ENCODE measurements at places on chromosomes 7 and 10. TPM values are rescaled to one million over a fixed set of nuclear protein-coding genes. Genes with fewer than 3 reads are reported as not detected.

The ACSL5 gene
- total RNA-seq, result not detected

The DKK1 gene
- total RNA-seq, result 228 TPM

GRCh38 chr7:141439776-141440175 is 111.4 kb upstream of the AGK start:
- DNase-seq, result no peak

The CNTNAP2 gene
- 0.17 TPM for total RNA-seq

The TAS2R5 gene
- 0.63 TPM for total RNA-seq

DNA sequence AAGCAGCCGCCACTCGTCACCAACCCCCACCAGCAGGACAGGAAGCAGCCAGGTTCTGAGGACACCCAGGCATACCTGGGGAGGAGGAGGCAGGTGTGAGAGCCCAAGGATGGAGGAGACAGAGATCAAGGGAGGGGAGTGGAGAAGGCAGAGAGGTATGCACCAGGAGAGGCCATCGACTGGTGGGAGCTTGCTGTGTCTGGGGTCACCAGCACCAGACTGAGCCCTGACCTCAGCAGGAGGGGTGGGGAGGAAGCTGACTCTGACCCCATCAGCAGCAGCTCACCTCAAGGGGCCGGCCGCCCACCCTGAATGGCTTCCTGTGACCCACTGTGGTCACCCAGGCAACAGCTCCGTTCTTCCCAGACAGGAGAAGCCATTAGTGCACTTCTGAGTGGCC is 7.8 kb downstream of the VIPR2 start:
- no peak for DNase-seq

The WNT8B gene
- total RNA-seq, result not detected

GRCh38 chr10:46052791-46053375 is 6.8 kb upstream of the MSMB start:
- DNase-seq, result no peak

GRCh38 chr10:133058331-133059092 is 29.2 kb upstream of the ADGRA1 start:
- DNase-seq, result no peak

- no peak for DNase-seq
Measured at GRCh38 chr7:110281362-110281761, 809.6 kb upstream of the LRRN3 start.

DNA sequence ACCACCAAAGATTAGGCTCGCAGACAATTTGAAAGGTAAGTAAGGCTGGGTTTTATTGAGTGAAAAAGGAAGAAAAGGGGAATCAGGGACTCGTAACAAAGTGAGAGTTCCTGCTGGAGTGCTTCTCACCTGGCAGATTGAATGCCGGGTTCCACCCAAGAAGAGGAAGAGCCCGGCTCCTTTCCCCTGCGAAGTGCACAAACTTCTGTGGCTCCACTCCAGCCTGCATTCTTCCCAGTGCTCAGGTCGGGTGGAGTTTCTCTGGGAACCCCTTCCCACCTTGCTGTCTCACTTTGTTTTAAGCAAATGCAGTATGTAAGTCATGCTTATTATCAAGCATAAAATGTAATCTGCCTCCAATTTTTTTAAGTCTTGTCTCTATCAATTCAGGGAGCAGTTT is 87.1 kb upstream of the TMEM106B start:
- DNase-seq, result no peak

DNA sequence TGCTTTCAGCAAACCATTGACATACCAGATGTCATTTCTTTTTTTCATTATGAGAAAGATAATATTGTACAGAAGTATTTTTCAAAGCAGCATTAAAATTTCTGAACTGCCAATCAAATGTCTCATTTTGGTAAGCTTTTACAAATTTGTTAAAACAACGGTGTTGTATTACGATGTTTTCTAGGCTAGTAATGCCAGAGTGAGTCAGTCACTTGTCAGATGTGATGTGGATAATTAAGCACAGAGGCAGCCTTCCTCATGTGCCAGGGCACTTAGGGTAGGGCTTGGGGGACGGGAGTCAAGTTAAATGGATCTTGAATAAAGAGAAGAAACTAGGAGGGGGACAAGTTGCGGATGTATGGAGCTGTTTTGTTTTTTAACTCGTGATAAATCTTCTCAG is 10.1 kb downstream of the PSTK start:
- no peak for DNase-seq

DNA sequence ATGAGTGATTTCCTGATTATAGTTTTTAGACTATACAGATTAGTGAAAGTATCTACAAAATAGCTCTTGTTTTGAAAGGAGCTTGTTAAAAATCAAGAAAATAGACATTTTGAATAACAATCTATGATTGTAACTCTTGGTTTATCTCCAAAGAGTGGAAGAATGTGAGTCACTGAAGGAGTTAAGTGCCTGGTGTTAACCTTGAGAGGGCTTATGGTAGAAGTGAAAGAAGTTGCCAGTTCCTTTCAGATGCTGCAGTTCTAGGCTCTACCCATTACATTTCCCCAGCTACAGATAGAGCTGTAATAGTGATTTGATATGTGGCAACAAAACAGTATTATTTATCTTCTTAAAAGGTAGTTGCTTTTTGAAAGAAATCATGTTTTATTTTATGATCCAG is 12.7 kb downstream of the NRBF2 start:
- no peak for DNase-seq

DNA sequence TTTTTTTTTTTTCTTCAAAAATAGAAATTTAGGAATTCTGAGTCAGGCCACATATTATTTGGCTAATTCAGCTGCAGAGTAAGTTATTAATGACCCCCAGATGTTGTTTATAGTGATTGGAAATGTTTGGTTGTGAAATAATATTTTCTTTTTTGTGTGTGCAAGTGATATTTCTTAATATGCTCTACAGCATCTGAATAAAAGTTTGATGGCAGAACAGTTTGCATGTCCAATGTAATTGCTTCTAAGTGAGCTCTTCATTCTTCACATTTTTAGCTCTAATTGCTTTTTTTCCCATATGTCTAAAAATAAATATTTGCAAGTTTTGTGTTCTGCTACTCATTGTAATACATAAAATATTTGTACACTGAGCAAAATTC is 116.0 kb downstream of the ARID5B start:
- DNase-seq, result no peak

DNA sequence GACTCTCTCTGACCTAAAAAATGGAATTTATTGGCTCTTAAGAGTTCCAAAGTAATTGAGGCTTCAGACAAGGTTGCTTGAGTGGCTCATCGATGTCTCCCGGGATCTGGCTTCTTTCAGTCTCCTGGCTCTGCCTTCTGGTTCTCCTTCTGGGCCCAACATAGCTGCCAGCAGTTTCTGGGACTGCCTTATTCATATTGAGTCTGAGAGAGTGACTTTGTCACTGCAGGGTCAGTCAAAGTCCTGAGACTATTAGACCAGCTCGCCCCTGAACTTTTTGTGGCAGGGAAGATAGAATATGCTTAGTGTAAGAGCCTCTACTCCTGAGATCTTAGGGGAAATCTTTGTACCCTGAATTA is 94.0 kb downstream of the MMRN2 start:
- DNase-seq, result no peak

The TEX47 gene
- not detected for total RNA-seq

The KLHDC10 gene
- total RNA-seq, result 17.8 TPM

The CCDC172 gene
- total RNA-seq, result not detected

DNA sequence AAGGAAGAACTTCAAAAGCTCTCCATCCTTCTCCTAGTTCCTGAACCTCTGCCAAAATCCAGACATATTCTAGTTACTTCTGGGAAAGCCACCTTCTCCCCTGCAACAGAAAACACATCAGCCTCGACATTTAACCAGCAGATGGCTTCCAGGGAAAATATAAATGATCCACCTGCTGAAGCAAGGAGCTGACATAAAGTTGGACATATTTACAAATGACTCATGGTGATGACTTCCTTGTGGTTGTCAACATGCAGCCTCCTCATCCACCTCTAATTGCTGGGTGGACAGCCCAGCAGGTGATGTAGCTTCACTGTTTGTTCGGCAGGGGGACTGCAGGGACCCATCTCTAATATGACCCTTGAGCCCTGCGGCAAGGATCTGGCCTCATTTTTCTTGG is 266.0 kb downstream of the C7orf25 start:
- peak; percentile 34 for DNase-seq

GRCh38 chr7:128874140-128875031 is 11.7 kb downstream of the ATP6V1F start:
- no peak for DNase-seq

The TCERG1L gene
- total RNA-seq, result not detected

DNA sequence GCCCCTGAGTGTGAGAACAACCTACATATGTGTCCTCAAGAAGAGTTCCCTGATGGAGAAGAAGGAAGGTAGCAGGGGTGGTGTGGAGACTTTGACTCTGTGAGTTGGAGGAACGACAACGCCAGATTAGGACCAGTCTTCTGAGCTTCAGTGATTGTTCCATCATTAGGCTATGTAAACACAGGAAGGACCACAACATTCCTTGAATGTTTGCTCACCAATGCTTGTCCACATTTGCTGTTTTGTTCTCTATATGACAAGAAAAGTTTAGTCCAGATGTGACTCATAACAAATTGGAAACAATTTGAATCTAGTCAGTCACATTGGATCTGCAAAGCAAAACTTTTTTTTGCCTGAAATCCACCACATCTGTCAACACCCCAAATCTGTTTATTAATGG is 62.7 kb downstream of the ENTPD1 start:
- peak; percentile 47 for DNase-seq

The MUC12 gene
- total RNA-seq, result 0.21 TPM

DNA sequence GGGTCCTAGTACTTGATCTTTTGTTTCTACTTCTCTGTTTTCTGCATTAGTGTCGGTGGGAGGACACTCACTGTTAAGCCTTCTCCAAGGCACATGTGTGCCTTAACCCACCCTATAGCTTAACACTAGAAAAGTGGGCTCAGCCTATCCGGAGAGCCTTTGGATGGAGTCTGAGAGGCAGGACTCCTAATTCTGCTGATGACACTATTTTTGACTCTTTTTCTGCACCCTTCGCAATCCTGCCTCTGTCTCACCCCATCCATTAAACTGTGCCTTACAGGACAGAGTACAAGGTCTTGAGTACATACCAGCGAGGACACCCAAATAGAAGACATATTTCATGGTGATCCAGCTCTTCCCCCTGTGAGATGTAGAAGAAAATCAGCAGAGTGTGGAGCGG is 577 bp downstream of the PRSS37 start:
- DNase-seq, result no peak

DNA sequence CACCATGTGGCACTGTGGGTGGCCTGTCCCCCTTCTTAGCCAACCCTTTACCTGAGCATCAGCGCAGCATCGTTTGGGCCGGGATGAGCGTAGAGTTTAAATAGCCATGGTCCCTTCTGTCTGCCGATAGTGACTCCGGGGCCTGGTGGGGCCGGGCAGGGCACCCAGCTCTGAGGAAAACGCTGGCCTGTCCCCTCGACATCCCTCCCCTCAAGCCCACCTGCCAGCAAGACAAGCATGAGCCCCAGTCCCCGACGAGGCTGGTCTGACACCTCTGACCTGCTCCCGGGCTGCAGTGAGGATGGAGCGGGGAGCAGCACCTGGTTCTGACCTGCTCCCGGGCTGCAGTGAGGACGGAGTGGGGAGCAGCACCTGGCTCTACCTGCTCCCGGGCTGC is 31.1 kb upstream of the CNPY1 start:
- DNase-seq, result no peak

DNA sequence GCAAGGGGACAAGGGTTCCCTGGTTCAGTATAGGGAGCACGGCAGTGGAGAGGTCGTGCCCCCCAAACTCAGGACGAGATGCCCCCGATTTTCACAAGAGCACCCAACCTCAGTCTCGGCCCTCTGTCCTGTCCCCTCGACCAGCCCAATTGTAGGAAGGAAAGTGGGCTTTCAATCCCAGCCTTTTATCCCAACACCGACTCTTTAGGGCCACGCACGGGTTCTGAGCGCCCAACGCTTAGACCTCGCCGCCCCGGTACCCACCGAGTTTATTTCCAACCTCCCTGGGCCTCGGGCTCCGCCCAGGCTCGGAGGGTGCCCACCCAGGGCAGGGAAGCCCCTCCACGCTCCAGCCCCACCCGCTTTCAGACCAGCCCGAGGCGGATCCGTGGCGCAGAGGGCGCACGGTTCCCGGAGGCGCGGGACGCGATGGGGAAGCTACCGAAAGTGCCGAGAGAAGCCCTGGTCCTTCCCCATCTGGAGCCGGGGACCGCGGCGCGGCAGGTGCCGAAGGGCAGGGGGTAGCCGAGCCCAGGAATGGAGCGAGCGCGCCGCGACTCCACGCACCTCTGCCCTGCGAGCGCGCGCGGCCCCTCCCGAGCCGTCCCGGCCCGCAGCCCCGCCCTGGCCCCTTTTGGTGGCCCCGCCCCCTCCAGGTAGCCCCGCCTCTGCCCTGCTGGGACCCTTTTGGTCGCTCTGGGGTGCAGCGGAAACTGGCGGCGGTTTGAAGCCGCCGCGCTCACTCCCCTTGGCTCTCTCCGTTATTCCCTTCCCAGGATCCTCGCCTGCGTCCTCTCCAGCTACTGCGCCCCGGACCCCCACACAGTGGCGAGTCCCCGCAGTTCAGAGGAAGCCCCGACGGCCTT is 20.4 kb downstream of the GRID2IP start:
- no peak for DNase-seq

- DNase-seq, result no peak
Measured at GRCh38 chr10:62503872-62504271, 129.7 kb downstream of the ZNF365 start.

DNA sequence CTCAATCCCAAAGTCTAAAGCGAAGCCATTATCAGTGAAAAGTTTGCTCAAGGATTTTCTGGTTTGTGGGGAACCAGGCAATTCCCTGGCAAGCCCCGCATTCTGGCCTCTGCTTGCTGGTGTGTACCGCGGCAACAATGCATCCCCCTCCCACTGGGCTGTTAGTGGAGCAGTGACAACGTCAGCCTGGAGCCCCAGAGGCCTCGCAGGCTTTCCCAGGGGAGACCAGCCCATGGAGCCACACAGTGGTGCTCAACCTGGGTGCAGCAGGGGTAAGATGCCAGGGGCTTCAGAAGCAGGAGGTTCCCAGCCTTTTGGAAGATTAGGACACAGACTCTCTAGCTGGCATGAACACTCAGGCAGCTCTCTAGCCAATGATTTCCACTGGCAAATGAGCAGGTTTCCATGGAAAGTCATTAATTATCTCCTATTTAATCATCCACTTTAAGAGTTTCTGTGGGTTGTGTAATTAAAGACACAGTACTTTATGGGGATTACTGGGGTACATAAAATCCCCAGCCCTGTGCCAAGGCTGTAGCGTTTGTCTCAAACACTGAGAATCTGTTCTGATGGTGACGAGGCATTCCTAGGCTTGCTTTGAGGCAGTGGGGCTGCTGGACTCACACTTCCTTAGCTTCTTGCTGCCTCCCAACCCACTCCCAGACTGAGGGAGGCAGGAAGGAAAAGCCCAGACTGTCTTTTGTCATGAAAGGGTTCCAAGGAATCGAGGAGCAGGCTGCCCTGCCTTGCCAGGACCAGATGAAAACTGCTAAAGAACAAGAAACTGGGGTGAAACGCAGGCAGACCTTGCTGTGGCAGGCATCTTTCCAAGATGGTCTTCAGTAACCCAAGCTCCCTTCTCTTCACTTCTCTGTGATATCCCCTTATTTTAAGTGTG is 411.9 kb upstream of the SHH start:
- DNase-seq, result no peak

The GRM3 gene
- total RNA-seq, result not detected

Data from foreskin keratinocyte (primary cell).